Inflammatory macrophage treated with lipopolysaccharide for 4 hours (primary cell): ENCODE measurements at places on chromosomes 2 and 18.
A peak's percentile ranks its signal among the peaks of the same experiment; 100 is the strongest.

DNA sequence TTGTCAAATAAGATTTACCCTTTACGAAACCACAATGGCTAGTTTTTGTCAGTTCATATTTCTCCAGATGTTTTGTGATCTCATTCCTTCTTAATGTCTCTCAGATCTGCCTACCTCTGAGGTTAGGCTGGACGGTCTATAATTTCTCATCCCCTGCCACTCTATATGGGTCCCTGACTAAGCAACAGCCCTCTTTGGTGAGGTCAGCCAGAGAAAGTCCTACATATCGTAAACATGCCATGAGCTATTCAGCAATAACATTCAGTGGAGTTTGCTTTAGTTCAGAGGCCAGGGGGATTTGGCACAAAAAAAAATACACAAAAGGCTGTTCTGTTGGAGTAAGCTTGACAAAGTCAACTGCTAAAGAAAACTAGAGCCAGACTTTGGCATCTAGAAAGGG, 192.1 kb upstream of the NCKAP5 start:
- no peak for DNase-seq

DNA sequence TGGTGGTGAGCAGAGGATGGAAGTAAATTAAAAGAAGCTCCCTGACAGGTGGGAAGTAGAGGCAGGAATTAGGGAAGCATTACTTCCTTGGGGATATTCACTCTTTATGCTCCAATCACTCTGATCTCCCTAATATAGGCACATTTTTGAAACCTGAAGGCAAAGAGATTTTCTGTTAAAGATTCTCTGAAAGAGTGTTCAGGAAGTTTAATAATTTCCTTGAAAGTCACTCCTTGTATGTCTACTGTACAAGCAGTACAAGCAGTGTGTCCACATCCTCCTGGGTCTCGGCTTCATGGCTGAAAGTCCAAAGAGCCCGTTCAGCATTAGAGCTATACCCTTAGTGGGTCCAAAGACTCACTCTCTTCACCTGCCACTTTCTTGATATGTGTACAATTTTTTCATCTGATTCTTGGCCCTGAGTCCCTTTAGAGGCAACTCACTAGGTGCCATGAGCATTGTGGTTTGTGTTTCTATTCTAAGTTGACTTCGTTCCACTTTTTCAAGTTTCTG, 60.2 kb downstream of the AAK1 start:
- DNase-seq, result no peak

DNA sequence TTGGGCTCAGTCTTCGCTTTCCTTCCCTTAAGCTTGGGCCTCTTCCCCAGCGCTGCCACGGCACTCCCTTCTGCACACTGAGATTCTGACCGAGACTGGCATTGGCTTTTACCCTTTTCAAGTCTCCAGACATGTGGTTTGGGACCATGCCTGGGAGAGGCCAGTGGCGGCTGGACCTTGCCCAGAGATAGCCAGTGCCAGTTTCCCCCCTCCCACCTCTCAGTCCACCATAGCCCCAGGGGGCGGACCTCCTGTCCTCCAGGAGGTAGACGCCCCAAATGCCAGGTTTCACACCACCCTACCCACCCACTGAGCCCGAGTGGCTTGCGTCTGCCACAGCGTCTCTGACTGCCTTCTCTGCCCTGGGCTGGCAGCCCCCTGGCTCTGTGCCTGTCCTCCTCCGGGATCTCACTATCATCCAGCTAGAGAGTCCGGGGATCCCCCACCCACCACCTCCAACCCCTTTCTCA, 47.7 kb downstream of the INPP5D start:
- no peak for DNase-seq

GRCh38 chr2:151767536-151767935, 33.3 kb upstream of the NEB start:
- no peak for DNase-seq

- DNase-seq, result no peak
These were observed 136.9 kb downstream of the MAIP1 start for GRCh38 chr2:200092235-200092634.

DNA sequence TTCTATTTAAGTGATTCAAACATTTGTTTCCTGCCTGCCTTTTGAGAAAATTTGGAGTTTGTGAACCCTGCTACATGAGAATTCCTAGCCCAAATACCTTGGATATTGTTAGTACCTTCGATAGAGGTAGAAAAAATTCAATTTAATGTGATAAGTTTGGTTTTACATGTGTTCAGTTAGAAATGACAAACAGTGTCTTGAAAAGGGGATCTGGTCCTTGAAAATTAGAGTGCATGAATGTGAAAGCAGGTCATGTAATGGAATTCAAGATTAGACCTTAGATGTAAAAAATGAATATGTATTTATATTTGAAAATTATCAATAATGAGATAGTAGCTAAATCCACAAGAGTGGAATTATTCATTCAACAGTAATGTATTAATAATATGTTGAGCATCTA, 70.5 kb downstream of the PIK3C3 start:
- DNase-seq, result no peak

GRCh38 chr18:46310258-46310657, 206.1 kb downstream of the HAUS1 start:
- no peak for DNase-seq

DNA sequence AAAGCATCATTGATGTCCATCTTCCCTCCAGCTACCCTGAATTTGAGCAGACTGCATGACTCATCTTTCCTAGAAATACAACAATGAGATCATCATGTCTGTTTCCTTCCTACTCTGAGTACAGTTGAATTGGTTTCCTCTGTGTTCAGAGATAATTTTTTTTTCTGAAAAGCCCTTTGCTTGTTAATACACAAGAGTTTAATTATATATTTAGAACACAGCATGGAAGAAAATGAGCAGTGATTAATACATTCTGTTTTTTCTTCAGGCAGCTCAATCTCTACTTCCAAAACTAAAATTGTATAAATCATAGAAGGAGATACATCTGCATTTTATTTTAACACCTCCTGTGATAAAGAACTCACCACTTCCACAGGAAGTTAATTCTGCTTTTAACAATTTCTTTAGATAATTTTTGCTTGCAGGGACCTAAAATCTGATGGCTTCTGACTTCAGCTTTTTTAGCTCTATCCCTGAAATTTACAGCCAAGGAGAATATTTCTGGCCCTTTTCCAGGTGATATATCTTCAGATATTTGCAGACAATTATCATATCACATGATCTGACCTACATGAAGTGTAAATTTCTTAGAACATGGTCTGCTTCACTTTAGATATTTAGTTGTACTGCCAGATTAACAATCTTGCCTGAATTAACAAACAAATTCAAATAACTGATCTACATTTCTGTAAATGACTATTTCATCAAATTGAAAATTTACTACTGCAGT, 249.0 kb downstream of the TRIB2 start:
- peak; percentile 79 for DNase-seq

DNA sequence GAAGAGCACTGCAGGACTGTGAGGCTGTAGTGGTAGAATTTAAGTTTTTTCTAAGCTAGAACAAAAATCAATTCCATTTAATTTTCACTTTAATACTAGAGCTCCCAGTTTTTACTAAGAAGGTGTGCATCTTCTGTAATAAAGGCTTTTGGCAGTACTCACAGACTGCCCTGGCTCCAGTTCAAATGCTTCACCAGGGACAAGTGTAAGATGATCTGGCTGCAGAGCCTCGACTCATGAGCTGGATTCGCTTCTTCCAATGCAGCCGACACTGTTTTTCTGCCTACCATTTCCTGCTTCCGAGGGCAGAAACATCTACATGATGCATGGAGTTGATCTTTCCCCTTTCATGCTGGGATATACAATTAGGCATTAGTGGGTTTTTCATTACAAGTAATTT, 87.0 kb downstream of the FARSB start:
- no peak for DNase-seq

GRCh38 chr2:108171657-108172056, 68.1 kb upstream of the SULT1C3 start:
- DNase-seq, result peak; percentile 57

GRCh38 chr2:119431155-119431975, at the start of gene TMEM37:
TSS of gene TMEM37 (plus strand) at chr2:119431854. CDS start at chr2:119431904, 50 bp downstream.
- peak; percentile 15 for DNase-seq

DNA sequence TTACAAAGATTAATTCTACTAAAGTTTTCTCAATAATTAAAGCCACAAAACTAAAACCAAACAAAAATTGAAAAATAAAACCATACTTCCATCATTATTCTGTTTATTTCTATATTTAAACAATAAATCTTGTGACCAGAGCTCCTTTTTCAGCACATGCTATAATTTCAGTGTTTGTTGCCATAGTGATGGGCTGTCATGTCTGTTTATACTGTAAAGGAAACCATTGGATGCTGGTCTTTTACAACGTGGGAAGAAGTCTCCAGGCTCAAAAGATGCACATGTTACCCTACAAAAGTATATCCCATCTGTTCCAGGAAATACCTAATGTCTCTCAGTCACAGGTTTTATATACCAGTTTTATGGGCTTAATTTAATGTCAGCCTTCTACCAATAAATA, 100.1 kb upstream of the MC2R start:
- no peak for DNase-seq

DNA sequence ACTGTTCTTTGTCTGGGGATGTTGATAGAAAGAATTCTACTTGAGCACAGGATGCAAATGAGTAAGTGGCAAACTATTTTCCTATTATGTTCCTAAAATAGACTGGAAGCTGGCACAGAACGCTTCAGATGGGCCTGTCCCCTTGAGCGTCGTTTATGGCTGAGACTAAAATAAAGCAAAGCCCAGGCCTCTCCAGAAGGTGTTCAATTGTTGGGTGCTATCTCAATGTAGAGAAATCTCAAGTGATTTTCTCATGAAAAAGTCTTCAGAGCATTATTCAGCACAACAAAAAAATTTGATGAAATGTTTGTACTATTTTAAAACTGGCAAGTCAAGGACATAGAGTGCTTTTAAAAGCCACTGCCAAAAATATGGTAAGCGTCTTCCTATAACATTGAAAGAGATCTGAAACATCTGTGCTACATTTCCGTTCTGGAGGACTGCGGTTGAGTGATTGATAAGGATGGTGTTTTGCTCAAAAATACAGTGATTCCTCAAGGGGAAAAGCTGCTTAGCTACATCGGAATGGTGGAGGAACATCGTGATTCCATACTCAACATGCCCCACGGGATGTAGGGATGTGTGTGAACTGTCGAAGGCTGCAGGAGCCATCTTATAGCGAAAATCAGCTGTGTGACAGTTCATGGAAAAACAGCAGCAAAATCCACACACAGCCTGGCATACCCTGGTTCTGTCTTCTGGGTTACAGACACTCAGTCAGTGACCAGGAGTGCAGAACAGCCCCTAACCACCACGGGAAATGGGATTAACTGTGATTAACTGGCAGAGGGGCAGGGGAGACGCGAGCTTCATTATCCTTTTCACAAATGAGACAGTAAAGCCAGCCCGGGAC, 10.4 kb upstream of the LRRFIP1 start:
- no peak for DNase-seq

GRCh38 chr2:220935789-220936321, 636.2 kb downstream of the EPHA4 start:
- no peak for DNase-seq

DNA sequence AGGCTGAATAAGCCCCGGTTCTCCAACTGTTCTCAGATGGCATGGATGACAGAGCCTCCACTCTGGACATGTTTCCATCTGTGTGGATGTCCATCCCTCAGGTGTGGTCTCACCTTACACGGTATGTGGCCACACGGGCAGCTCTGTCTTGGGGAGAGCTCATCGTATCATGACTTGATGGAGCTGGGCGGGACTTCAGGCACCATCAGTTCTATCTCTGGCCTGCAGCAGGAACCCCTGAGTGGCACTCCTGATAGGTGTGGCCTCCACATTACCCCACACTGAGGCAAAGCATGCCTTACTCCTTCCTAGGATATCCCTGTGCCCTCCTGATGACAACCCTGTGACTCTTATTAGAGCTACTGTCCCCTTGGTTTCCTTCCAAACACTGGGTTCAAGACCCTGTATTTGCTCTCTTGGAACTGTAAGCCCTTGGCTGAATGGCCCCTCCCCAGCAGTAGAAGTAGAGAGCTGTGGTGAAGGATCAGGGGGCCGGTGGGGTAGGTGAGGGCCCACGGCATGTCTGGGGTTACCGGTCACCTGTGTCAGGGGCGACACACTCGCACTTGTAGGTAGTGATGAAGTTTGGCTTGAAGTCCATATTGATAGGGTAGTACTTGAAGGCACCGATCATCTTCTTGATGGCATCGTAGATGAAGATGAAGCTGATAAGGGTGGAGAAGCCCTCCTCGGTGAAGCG, 48.2 kb downstream of the MTHFD2 start:
- DNase-seq, result no peak

DNA sequence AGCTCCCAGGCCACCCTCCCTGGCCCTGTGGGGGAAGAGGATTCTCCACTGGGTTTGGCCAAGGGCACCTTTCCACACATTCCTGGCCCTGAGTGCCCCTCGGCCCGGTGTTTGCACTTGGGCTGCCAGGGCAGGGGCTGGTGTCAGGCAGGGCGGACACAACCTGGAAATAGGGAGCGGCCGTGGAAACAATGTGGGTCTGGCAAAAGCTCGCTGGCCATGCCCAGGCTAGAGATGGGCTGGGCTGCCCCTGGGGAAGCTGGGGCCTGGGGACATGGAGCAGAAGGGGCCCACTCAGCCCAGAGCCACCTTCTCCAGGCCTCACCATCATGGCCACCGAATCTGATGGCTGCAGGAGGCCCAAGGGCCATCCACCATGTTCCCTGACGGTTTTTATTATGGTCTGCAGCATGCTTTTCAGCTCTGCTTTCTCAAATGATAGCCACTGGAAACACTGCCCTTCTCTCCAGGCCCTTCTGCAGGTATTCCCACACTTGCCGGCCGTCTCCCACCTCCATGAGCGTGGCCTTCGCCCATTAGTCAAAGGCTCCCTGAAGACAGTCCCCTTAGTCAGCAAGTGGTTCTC, 275.1 kb downstream of the CYP26B1 start:
- DNase-seq, result no peak

GRCh38 chr2:232993231-232993821, 19.7 kb downstream of the NGEF start:
- DNase-seq, result no peak

DNA sequence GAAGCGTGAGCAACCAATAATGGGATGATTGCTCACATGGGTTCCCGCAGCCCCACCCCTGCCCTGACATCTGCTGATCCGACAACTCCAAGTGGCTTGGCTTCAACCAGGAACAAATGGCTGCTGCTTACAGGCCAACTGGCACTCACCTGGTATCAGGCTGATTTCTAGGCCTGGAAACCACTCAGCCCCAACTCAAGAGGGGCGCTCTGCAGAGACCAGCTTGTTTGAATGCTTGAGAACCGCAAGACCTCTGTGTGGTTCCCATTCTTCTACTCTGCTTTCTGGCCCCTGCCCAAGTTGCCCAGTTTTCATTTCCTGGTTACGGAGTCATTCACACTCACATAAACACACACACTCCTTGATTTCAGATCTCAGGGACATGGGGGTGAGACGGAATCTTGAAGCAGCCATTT, 52.0 kb downstream of the TNP1 start:
- DNase-seq, result no peak
